ENCODE measurements at places on chromosomes 4 and X.

- DNase-seq, result no peak
Observed at GRCh38 chr4:171378323-171378722, 434.9 kb upstream of the GALNTL6 start.

- DNase-seq, result no peak
Observed at GRCh38 chr4:21596521-21596920, 352.1 kb downstream of the KCNIP4 start.

DNA sequence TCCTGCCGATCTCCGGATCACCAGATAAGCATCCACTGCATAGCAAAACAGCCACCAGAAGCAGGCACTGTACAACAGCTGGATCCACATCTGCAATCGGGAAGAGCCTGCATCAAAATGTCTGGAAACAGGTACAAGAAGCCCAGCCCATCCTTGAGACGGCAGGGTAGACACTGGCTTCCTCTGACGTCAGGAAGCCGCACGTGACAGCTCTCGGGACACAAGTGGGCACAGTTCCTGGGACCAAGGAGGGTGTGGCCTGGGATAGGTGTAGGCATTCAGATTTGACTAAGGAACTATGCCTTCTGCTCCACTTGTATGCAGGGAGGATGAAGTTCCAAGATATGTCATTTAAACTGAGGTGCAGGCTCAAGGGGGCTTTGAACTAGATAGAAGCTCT lies 6.3 kb downstream of the GPR143 start:
- DNase-seq, result no peak

DNA sequence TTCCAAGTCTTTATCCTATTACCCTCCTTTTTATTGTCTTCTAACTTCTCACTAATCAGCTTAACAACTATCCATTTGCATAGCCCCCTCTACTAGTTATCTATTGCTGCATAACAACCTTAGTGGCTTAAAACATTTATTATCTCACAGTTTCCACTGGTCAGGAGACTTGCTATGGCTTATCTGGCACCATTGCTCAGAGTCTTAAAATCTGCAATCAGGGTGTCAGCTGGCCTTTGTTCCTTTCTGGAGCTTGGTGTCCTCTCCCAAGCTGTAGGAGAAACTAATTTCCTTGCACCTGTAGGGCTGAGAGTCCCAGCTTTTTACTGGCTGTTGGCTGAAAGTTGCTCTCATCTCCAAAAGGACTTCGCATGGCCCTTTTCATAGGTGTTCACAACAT lies 137.0 kb upstream of the SMIM31 start:
- DNase-seq, result no peak

Measured in hippocampal formation (tissue), 2 donors.